ENCODE measurements at places on chromosomes 11 and 22.

GRCh38 chr11:114200351-114201133 is 95.7 kb upstream of the NNMT start:
- no peak for DNase-seq

DNA sequence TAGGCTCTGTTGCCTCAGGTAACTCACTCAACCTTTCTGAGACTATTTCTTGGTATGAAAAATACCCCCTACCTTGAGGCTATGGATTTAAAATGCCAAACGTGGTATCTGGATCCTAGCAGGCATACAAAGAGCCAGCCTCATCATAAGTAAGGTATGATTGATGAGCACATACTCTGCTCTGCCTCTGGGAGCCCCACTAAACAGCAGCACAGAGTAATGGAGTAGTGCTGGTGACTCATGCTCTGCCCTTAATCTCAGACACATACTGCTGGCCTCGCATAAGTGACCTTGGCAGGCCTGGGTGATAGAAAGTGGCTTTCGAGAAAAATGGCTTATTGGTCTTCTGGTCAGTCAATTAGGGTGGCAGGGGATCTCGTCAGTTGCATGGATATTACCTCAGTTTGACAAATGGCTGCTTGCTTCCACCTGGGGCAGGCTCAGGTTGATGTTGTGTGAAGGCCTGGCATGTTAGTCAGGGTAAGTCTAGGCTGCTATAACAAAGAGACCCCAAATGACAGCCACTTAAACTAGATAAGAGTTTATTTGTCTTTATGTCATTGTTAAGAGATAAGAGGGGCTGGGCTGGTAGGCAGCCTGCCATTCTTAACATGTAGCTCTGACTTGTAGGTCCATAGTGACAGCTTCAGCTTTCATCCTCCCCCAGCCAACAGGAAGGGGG is 15.2 kb upstream of the SLC6A5 start:
- DNase-seq = no peak

GRCh38 chr11:120056301-120057027 is 81.4 kb downstream of the TRIM29 start:
- DNase-seq = no peak

GRCh38 chr11:105357146-105357545 is 217.6 kb upstream of the CARD18 start:
- no peak for DNase-seq
